Effector CD4-positive, alpha-beta T cell (primary cell): ENCODE measurements at places on chromosomes 2 and 18.
A peak's percentile ranks its signal among the peaks of the same experiment; 100 is the strongest.

DNA sequence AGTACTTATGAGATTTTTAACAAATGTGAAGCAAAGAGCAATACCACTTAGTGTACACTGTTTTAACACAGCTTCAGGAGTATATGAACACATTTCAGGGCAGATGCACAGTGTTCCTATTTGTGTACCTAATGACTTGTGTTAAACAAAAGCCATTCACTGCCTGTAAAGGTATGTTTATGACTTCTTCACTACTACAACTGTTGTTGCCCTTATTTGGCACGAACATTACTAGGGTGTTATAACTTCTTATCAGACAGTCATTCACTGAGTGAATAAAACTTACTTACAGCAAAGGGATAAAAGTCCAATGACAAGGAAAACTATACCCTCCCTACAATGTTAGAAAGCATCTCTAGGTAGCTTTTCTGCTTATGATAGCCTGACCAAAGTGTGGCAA lies 85.4 kb upstream of the CAVIN2 start:
- no peak for DNase-seq

- DNase-seq, result no peak
These were observed 40.3 kb downstream of the SESTD1 start for GRCh38 chr2:179224361-179224760.

DNA sequence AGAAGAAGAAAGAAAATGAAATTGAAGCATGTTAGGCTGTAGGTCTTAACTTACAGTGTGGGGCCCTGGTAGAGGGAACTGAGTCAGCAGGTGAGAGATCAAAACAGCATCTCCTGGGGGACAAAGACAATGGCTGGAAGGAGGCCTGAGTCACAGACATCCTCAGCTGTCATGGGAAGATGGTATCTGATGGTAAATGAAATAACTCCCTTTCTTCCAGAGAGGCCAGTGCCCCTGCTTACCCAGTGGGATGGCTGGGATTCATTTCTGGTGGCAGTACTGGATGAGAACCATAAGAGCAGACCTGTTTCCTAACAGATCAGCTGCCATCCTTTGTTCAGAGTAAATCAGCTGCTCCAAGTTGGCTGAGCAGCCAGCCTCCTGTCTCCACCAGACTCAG lies 251.3 kb upstream of the EPAS1 start:
- DNase-seq, result no peak

DNA sequence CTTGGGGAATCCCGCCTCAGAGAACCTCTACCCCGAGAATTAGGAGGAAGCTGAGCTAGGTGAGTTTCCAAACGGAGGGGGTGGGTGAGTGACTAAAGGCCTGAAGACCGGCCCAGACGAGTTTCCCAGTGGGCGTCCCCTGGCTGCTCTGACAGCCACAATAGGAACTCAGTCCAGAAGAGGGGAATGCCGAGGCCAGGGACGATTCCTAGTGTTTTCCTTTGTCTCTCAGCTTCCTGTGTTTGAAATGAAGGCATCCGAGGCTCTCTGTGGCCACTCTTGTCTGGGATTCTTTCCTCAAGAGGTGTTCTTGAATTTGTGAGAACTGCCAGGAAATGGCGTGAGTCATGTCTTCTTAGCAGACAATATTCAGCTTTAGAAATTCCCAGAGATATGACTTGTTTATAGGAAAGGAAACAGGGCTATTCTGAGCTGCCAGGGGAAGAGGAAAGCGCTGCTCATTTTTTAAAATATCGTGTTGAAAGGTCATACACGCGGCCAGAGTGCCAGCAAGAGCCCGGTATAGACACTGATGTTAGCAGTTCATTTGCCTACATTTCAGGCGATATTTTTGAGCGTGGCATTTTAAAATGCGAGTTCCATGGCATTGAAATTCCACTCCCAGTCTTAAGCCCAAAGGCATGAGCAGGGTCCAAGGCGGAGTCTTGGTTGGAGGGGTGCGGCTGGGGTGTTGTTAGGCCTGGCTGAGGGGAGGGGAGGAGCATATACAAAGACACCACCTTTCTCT lies 169.1 kb upstream of the KLF7 start:
- DNase-seq, result no peak

DNA sequence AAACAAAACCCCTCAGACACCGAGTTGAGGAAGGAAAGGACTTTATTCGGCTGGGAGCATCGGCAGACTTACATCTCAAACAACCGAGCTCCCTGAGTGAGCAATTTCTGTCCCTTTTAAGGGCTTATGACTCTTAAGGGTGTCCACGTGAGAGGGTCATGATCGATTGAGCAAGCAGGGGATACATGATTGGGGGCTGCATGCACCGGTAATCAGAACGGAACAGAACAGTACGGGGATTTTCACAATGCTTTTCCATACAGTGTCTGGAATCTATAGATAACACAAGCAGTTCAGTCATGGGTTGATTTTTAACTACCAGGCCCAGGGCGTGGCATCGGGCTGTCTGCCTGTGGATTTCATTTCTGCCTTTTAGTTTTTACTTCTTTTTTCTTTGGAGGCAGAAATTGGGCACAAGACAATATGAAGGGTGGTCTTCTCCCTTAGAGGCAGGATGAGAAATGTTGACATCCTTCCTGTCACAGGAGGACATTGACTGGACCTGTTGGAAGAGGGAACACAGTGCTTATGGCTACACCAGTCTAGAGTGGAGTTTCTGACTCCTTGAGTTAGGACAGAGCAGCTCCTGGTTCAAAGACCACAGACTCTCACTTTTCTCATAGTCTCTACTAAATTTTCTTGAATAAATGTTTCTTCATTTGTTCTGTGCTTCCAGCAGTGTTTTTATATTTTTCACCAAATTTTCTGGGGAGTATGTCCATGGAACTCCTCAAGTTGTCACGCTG lies 35.8 kb downstream of the SPOPL start:
- DNase-seq, result no peak

DNA sequence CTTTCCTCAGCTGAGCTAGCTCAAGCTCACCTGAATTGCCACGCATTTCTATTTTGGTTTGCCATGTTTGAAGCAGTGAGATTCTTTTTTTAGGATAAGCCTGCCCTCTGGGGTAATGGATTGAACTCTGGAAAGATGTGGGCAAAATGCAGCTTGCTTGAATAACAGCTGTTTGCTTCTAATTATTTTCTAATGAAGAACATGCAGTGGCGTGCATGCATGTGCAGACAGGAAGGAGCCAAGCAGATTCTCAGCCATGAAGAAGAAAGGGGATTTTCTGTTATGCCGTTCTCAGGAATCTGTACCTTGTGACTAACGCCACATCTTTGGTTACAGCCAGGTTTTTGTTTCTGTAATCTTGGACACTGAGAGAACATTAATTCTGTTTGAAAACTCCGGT lies 171.2 kb downstream of the ANTXR1 start:
- no peak for DNase-seq

DNA sequence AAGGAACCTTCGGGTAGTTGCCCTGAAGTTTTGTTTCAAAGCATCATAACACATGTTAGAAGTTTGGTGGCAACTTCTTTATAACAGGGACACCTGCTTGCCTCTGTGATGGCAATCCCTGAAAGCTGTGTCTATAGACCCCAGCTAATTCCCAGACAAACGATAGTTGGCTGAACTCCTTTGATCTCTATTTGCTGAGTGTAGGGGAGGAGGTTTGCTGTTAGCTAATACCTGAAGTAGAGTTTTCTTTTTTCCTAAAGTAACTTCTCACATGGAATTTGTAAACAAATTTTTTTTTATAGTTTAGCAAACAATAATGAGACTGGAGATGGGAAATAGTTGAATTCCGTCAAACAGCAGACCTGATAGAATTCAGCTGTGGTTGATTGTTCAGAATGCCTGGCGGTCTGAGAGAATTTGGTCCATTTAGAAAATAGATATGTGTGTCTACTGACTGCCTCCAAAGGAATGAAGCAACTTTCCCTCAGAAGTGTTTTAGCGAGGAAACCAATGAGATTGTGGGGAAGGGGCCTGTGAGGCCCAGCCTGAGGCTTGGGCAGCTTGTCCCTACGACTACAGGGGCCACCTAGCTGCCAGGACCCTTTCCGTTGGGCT lies 123.5 kb upstream of the EPAS1 start:
- DNase-seq, result no peak

DNA sequence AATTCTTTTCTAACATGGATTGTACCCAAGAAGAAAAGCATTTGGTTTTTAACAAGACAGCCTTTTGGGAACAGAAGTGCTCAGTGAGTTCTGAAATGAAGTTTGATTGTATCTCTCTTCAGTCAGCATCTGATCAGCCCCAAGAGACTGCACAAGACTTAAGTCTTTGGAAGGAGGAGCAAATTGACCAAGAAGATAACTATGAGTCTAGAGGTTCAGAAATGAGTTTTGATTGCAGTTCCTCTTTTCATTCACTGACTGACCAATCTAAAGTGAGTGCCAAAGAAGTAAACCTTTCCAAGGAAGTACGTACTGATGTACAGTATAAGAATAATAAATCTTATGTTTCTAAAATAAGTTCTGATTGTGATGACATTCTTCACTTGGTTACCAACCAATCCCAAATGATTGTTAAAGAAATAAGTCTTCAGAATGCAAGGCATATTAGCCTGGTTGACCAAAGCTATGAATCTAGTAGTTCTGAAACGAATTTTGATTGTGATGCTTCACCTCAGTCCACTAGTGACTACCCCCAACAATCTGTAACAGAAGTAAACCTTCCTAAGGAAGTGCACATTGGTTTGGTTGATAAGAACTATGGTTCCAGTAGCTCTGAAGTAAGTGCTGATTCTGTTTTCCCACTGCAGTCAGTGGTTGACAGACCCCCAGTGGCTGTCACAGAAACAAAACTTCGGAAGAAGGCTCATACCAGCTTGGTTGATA lies 31.2 kb downstream of the ZDBF2 start:
- DNase-seq, result no peak

- no peak for DNase-seq
These were observed 248.8 kb downstream of the MREG start for GRCh38 chr2:215764441-215765048.

DNA sequence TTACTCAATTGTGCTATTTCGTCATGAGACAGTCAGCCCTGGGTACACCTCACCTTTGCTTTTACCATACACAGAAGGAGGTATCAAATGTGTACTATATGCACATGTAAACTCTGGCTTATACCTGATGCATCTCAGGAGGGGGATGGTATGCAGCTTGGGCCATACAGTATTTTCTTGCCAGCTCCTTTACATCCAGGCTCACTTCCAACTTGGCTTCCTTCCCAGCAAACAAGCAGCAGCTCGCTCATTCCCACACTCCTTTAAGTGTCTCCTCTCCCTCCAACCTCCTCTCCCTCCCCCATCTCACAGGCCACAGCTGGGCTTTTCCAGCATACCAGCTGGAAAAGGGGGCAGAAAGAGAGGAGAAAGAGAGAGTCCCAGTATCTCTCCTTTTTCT lies 9.6 kb downstream of the MARCHF4 start:
- no peak for DNase-seq

- DNase-seq, result no peak
These were observed 25.6 kb downstream of the MRPL33 start for GRCh38 chr2:27796791-27797765.

DNA sequence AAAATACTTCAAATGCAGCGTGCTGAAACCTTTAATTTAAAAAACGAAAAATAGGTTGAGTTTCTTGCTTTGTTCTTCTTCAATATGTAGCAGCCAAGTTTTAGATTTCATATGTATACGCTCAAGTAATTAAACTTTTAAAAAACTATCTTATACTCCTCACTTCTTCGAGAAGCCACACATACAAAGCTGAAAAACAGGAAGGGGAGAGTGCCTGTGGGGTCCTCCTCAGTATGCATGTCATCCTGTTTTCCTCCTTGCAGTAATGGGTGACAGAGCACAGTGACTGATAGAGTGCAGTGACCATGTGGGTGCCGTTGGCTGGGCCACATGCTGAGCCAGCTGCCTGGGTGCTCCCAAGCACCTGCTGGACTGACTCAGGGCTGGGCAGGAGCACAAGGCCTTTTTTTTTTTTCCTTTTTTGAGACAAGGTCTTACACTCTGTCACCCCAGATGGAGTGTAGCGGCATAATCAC lies 33.3 kb downstream of the UXS1 start:
- peak; percentile 41 for DNase-seq

- DNase-seq, result no peak
These were observed 180.1 kb downstream of the CDH2 start for GRCh38 chr18:27996801-27997272.

- DNase-seq, result no peak
These were observed 14.1 kb upstream of the CASP8 start for GRCh38 chr2:201246280-201246679.

DNA sequence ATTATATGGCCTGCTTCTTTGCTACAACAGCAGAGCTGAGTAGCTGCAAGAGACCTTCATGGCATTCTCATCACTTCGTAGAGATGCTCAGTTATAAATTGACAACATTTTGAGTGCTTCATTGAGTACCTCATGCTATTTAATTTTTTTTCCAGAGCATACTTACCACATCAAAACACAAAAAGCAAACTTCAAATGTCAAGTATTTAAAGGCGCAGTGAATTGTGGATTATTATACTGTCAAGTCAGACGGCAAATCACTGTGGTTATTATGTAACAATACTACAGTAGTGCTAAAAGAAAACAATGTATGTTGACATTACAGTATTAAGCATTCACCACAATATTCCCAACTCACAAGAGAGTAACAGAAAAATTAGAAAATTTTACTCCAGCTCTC lies 12.5 kb downstream of the ZC3H8 start:
- DNase-seq, result no peak

GRCh38 chr2:241241669-241242068 lies 53.2 kb downstream of the ANO7 start:
- DNase-seq, result no peak

DNA sequence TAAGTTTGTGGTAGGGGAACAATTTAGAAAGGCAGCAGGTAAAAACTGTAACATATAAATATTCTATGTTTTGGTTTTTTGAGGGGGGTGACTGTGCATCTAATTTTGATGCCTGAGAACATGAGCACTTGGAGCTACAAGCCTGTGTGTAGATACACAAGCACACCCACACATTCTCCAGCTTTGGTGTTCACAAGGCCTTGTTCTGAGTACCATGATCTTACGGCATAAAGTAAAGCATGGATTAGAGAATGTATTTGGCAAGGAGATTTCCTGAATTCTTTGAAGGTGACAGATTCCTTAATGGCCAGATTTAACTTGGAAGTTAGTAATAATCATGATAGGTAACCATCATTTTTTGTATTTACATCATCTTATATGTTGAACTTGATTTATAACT lies 42.7 kb downstream of the MAP3K20 start:
- no peak for DNase-seq

GRCh38 chr2:71938659-71939587 lies 208.7 kb downstream of the CYP26B1 start:
- DNase-seq, result no peak

GRCh38 chr2:150125188-150125587 lies 362.3 kb downstream of the RND3 start:
- no peak for DNase-seq

- DNase-seq, result no peak
These were observed 324.8 kb upstream of the MEIS1 start for GRCh38 chr2:66110086-66110485.

- no peak for DNase-seq
These were observed 242.5 kb downstream of the SH3BP4 start for GRCh38 chr2:235194351-235194750.
